ENCODE measurements at places on chromosomes 13 and 19. TPM values are rescaled to one million over a fixed set of nuclear protein-coding genes. Genes with fewer than 3 reads are reported as not detected.

Gene ZNF805
- 7.1 TPM for total RNA-seq

Gene KRTDAP
- not detected for total RNA-seq

Gene C1QTNF9
- total RNA-seq = not detected

Gene KIR2DL4
- not detected for total RNA-seq

Gene GPC6
- total RNA-seq = 1.2 TPM
